Epithelial cell of umbilical artery (primary cell): ENCODE measurements at places on chromosomes 6 and 20. TPM values are rescaled to one million over a fixed set of nuclear protein-coding genes. Genes with fewer than 3 reads are reported as not detected.

RGS19 gene
- total RNA-seq: 11.7 and 18.2 TPM in 2 replicates

CRISP2 gene
- under 0.01 TPM in 1 of 2 replicates, not detected in the other for total RNA-seq

OPRM1 gene
- total RNA-seq: not detected in 2 replicates

ABT1 gene
- 24.7 and 26.6 TPM in 2 replicates for total RNA-seq

RIMS1 gene
- under 0.01 and 0.32 TPM in 2 replicates for total RNA-seq

FRK gene
- under 0.01 TPM in 1 of 2 replicates, not detected in the other for total RNA-seq
